Stimulated activated CD8-positive, alpha-beta memory T cell treated with anti-CD3 and anti-CD28 coated beads, Interleukin-7, amount 100 ng/mL, for 4 hours (primary cell): ENCODE measurements at places on chromosomes 16 and 17.

DNA sequence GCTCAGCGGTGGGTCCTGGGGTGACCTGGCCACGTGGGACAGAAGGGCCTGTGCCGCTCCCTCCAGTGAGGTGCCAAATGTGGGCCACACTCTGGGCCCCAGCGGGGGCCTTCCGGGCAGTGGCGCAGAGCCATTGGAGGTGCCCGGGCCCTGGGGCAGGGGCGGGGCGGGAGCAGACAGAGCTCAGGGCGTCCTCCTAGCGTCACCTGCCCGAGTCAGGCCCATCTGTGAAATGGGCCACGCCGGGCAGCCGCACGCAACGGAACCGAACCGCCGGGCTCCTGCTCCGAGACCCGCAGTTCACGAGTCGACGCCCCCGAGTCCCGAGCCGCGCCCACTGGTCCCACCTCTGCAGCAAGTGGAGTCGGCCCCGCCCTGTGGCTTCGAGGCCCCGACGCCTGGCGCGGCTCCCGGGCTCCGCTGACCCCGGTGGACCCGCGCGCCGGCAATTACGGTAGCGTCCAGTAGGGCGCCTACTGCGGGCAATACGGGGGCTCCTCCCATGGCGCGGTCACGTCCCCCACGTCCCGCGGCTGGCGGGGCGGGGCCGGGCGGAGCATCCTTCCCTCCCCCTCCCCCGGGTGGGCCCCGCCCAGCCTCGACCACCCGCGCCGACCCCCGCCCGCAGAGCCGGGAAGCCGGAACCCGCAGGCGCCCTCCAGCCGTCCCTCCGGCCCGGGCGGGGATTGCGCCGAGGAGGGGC, 1.9 kb downstream of the SLC16A3 start:
- DNase-seq = no peak

DNA sequence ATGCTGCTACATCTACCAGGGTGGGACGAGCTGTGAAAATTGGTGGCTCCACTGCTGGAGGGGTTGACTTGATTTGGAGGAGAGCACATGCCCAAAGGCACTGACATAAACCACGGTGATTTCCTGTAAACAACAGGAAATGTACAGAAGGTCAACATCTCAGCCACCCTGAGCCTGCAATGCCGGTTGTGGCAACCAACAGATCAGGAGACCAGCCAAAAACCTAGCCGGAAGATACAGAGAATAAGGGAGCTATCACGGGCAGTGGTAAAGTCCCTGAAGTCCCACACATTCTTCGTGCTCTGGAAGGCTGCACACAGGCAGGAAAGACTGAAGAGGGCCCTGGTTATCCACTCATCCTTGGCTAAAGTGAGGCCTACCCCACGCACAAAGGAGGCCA, 56.2 kb downstream of the ADCY9 start:
- no peak for DNase-seq

- no peak for DNase-seq
These were observed 72.7 kb downstream of the SDR42E1 start for GRCh38 chr16:81938326-81939163.

DNA sequence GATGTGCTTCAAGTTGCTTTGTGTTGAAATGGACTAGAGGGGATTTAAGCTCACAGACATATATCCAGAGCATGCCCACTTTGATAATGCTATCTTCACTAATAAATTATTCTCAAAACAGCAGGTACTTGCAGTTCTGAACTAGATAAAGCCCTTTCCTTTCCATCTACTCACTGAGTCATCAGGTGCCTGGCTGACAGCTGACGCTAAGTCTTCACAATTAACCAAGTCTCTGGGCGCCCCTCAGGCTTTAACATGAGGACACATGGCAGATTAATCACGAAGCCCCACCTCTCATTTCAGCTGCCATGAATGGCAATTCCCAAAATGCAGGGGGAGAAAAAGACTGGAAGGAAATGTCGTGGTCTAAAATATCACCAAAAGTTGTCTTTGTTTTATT, 29.5 kb upstream of the CRISPLD2 start:
- DNase-seq = no peak

DNA sequence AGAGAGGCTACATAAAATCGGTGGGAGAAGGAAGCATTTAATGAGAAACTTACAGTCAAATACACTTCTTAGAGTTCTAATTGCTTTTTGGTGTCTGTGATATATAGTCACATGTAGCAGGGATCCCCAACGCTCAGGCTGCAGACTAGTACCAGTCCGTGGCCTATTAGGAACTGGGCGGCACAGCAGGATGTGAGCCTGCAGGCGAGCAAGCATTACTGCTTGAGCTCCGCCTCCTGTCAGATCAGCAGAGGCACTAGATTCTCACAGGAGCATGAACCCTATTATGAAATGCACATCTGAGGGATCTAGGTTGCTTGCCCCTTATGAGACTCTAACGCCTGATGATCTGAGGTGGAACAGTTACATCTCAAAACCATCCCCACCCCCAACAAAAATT, 158.5 kb downstream of the TANC2 start:
- no peak for DNase-seq

GRCh38 chr16:87493608-87494280, 920 bp upstream of the ZCCHC14 start:
- DNase-seq = no peak

DNA sequence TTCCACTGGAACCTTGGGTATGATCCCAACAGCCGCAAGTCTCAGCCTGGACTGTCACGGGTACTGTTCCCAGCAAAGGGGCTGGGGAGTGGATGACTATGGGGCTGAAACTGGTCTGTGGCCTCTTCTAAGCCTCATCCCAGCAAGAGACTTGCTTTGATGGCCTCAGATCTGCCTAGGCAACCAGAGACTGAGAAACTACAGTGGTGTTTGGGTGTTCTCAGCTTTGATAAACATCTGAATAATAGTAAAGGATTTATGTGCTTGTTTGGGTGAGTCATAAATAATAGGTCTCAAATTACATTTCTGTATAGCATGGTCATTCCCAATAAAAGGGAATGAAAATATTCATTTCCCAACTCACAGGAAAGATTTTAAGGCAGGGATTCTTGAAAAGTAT, 30.2 kb upstream of the ULK2 start:
- no peak for DNase-seq

DNA sequence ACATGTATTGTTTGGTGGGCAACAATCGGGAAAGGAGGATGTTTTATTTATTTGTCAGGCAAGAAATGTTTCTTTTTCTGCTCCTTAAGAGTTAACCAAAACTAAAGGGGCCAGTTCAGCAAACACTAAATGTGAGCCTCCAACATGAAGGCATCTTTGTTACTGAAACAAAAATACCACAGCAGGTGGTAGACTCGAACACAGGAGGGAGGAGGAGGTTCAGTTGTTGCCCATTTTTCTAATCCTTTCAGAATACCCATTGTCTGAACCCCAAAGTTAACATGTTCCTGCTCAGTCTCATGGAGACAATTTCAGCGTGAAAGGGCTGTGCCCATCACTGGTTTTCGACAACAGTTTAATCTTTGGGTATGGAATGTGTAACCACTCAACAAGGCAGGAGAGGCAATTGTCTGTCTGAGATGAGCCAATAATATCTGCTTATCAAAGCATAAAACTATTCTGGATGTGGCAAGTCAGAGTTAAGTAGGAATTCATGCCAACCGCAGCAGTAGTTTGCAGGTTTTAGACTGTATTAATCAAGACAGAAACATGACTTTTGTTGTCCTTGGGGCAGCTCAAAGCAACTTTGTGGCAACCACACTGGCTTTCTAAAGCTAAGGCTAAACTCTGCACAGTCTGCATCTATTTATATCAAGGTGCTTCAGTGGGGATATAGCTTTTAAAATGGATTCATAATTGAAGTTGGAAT, 211.7 kb downstream of the FTO start:
- no peak for DNase-seq

- no peak for DNase-seq
These were observed 21.2 kb downstream of the ERAL1 start for GRCh38 chr17:28875848-28876550.

DNA sequence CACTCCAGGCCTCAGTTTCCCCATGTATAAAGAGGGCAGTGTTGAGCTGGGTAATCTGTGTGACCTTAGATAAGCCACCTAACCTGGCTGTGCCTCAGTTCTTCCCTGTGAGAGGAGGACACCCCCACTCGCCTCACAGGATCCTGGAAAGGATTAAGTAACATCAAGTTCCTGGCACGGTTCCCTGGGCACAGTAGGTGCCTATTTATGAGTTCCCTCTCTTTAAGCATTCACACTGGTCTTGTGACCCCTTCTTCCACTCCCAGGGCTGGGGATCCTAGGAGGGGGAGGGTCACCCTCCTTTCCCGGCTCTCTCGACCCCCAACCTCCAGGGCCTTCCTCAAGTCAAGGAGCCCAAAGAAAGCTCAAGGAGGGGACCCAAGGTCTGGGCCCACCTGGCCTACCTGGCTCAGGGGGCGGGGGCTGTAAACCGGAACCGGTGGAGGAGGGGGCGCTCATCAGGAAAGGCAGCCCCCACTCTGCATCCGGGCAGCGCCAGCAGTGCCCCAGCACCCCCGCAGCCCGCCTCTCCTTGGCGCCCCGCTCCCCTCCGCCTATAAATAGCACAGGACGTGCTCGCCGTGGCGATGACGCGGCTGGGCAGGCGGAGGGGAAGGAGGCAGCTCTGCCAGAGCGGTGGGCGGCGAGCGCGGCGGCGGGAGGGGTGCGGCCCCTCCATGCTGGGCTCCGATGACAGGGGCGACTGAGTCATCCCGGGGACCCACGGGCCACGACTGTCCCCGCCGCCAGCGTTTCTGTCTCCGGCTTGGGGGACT, 9.4 kb downstream of the RPL19 start:
- peak; percentile 72 for DNase-seq

- DNase-seq = no peak
These were observed 23.5 kb downstream of the XPO6 start for GRCh38 chr16:28188085-28188916.

DNA sequence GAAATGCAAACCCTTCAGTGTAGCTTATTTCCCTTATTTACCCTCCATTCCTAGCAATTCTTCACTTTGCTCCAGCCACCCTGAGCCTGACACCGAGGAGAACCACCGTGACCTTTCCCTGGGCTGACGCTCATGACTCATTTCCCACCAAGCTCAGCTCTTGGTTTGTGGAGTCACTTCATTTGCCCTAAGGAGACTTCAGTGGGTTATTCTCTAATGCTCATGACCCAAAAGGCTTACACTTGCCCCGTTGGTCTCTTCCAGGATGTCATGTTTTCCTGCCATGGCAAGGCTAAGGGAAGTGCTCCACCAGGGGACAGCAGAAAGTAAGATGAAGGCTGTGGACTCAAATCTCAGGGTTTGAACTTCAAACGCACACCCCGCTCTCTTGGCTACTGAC, 161.0 kb downstream of the CBLN1 start:
- DNase-seq = no peak

GRCh38 chr17:33593991-33594390, 300.9 kb upstream of the ASIC2 start:
- no peak for DNase-seq

- peak; percentile 29 for DNase-seq
These were observed 15.9 kb downstream of the ARHGAP23 start for GRCh38 chr17:38444151-38444550.

DNA sequence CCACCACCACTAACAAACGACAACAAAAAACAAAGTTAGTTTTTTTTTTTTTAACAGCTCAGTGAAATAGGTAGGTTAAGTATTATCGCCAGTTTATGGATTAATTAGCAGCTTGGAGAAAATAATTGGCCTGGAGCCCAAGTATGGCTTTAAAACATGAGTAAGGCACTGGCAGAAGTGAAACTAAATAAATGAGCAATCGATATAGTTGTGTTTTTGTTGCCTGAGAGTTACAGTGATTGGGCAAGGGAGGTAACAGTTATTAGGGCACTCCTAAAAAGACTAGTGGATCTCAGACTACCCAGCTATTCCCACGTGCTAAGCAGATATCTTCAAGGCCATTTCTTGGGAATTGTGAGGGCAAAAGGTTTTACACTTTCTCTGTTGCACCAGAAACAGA, 2.4 kb downstream of the MLKL start:
- no peak for DNase-seq

GRCh38 chr16:72910381-72910780, 137.5 kb downstream of the ZFHX3 start:
- no peak for DNase-seq

- DNase-seq = no peak
These were observed 528.4 kb upstream of the TOM1L1 start for GRCh38 chr17:54372069-54372749.

DNA sequence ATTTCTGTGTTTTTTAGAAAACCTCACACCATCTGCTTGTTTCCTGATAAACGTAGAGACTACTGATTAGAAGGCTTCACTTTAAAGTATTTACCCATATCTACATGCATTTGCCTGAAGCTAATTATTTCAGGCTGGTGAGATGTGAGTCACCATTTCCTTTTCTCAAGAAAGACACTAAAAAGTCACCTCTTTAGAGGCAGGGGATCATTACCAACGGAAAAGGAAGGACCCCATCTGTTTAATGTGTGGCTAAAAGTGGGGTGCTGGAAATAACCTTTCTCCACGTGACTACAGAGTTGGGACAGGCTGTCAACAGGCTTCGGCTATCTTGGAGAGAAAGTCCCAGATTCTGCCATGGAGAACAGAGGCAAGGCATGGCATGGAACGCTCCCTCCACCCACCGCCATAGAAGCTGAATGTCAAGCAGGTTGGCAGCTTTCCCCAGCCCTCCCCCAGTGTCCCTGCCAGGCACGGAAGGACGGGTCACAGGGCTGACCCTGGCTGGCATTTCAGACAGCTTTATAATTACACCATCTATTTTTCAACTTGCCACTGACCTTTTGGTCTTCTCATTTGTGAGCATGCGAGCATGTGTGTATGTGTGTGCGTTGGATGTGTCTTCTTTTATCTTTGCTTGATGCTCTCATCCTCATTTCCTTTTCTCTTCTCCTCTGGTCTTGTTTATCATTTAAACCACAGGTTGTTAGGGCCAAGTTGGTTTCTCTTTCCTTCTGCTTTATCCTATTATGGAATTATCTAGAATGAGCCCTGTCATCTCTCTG, 157.0 kb downstream of the CPPED1 start:
- peak; percentile 6 for DNase-seq

GRCh38 chr17:19876529-19877161, 8.9 kb upstream of the ULK2 start:
- peak; percentile 10 for DNase-seq

- no peak for DNase-seq
These were observed 101.4 kb downstream of the TNFRSF13B start for GRCh38 chr17:16870253-16871245.

DNA sequence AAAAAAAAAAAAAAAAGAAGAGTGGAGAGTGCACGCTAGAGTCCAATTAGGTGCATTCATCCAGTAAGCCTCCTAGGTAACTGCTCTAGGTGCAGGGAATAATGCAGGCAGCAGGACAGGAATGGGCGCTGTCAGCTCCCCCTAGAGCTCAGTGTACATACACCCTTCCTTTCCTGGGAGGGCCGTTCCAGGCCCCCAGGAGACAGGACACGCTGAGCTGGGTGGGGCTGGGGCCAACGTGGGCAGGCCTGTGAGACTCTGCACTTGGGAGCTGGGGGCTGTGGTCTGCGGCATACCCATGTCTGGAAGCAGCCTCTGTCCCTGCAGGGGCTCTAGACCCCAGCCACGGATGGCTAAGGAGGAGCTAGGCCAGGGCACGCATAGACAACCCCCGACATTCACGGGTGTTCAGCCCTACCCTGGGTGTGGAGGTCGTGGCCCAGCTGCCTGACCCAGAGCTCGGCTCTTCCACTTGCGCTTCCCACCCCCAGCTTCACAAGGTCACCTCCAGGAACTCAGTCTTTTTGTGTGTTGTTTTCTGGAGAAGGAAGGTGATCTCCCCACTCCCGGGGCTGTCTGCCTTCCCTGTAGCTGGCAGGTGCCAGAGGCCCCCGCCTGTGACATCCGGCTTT, 1.0 kb upstream of the ANTKMT start:
- no peak for DNase-seq
